NCI-H2029 (cell line): ENCODE measurements at places on chromosomes 11 and 22.

DNA sequence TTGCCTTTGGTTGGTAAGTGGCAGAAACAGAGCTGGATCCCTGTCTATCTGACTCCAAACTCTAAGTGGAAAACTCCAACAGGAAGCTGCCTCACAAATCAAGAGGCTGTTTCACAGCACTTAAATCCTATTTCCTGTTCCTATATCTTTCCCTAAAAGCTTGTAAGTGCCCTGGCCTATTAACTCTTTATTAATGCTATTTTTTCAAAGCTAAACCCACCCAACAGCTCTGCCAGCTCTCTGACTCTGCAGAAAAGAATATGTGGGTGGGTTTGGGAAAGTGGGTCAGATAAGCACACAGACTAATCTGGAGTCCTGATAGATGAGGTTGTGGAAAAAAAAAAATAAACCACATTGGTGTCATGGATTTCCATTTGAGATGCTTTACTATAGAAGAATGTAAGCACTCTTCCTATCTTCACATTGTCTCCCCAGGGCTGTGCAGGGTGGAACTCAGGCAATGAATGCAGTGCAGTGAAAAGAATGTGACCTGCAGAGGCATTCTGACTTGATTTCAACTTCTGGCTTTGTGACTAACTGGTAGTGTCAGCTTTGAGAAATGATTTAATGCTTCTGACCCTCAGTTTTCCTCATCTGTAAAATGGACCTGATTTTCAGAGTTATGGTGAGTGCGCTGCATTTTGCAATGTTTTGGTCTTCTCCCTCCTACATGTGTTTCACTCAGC, 125.6 kb downstream of the AASDHPPT start:
- no peak for DNase-seq

DNA sequence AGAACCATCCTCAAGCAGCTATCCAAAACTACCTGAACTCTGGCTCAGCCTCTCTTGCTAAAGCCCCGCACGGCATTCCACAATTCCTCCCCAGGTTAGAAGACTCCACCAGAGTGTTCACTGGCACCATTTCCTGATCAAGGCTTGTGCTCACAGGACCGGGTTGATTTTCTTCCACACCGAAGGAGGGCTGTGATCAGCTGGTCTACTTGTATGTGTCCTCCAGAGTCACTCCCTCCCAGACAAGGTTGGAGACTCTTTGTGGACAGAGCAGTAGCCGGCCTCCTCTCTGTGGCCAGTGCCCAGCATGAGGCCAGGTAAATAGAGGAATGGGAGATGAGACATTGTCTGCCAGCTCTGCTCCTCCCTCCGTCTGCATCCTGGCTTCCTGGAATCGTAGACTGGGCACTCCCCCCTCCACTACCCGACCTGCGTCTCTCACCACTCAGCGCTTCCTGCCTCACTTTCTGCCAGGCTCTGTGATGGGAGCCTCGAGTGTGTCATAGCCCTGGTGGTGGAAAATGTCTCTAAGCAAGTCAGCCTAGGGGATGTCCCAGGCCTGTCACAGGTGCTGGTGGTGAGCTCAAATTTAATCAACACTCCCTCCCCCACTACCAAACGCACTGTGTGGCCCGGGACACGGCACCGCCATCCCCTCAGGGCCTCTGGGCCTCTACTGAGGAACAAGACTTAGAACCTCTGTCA, 12.5 kb upstream of the TMPRSS6 start:
- peak; percentile 73 for DNase-seq

GRCh38 chr11:7473717-7474116, 11.6 kb upstream of the OLFML1 start:
- DNase-seq: no peak

- DNase-seq: no peak
These were observed 47.3 kb downstream of the TSPAN18 start for GRCh38 chr11:44774108-44774507.

- DNase-seq: no peak
These were observed 46.1 kb downstream of the RPUSD4 start for GRCh38 chr11:126165311-126165720.

DNA sequence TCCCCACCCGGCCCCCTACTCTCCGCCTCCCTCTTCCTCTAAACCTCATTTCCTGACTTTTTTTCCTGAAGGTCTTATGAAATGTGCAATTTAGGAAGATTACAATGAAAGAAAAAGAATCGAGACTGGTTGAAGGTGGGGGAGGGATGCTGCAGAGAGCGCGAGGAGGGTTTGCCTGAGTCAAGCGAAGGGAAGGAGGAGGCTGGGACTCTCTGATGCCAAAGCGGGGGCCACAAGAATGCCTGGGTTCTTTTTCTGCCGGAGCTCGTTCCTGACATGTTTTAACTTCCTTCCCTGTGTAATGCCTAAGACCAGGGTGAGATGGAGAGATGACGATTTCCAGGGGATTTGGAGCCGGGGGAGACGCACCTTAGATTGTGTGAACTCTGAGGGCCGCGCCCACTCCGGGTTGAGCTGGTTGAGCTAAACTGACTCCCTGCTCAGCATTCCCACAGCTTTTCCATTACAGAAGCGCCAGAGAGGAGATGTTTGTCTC, 270.5 kb upstream of the SORL1-AS1 start:
- no peak for DNase-seq

DNA sequence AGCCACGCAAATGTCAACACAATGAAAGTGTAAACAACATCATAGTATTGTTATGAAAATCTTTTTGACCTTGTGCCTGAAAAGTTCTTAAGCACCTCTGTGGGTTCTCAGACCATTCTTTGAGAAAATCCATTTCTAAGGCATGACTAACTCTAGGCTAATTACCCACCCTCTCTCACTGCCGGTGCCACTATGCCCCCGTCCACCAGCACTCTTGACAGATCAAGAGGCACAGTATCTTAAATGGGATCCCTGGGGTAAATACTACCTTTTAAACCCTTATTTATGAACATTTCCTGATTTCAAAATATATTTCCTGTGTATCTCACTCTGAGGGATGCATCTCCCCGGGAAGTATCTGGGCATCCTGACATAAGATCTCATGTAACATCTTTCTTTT, 607.5 kb downstream of the METTL15 start:
- DNase-seq: no peak

DNA sequence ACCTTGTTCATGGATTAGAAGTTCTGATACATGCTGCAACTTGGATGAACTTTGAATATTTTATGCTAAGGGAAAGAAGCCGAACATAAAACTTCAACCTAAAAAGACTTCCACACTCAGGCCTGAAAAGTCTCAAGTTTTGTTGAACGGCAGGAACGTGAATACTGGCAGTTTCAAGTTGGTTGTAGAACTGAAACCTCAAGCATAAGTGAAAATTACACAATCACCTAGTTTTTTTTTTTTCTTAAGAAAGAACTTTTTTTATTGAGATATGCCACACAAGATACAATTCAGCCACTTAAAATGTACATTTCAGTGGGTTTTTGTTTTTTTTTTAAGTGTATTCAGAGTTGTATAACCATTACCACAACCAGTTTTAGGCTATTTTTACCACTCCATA, 50.8 kb upstream of the ADORA2A start:
- no peak for DNase-seq

GRCh38 chr11:17458268-17458667, 18.4 kb downstream of the ABCC8 start:
- DNase-seq: no peak

DNA sequence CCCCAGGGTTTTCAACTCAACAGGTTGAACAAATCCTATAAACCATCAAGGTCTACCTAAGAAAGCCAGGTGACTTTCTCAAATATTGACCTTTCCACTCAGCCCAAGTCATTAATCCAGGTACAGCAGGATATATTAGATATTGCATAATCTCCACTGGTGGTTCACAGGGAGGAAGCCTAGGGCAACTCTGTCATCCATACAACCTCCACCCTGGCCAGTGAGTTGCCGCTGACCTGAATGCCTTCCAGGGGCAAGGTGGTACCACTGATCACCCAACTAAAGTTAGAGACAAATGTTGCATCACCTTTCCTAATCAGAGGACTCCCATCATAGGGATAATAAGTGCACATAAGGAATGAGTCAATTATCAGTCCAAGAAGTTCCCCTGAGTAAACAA, 22.9 kb downstream of the GUCD1 start:
- peak; percentile 20 for DNase-seq

GRCh38 chr11:19874266-19874665, 161.6 kb downstream of the NAV2 start:
- DNase-seq: no peak

- DNase-seq: peak; percentile 96
These were observed 45.7 kb upstream of the DEFB108B start for GRCh38 chr11:71787098-71787823.

- DNase-seq: no peak
These were observed 615 bp downstream of the STT3A start for GRCh38 chr11:125593114-125593820.

- no peak for DNase-seq
These were observed at the start of gene IL18 for GRCh38 chr11:112163875-112164685. IL18 (minus strand) TSS chr11:112164094; CDS start chr11:112155053, 9,041 bp downstream.

- DNase-seq: no peak
These were observed 40.5 kb downstream of the MTMR2 start for GRCh38 chr11:95883381-95883780.

DNA sequence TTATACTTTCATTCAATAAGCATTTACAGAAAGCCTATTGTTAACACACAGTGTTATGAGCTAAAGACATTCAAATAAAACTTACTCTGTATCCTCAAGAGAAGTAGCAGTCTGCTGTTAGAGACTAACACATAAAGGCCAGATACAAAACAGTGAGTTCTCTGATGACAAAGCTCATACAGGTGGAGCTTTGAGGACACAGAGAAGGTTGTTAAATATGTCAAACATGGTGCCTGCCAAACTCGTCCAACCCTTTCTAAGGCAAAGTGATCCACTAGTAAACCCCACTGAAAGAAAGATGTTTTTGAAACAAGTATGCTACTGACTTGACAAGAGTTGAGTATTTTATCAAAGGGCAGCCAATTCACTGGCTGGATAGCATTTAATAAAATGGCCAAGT, 70.1 kb downstream of the C2CD3 start:
- DNase-seq: peak; percentile 27

- no peak for DNase-seq
These were observed 23.6 kb upstream of the CACNG2 start for GRCh38 chr22:36727110-36727509.

DNA sequence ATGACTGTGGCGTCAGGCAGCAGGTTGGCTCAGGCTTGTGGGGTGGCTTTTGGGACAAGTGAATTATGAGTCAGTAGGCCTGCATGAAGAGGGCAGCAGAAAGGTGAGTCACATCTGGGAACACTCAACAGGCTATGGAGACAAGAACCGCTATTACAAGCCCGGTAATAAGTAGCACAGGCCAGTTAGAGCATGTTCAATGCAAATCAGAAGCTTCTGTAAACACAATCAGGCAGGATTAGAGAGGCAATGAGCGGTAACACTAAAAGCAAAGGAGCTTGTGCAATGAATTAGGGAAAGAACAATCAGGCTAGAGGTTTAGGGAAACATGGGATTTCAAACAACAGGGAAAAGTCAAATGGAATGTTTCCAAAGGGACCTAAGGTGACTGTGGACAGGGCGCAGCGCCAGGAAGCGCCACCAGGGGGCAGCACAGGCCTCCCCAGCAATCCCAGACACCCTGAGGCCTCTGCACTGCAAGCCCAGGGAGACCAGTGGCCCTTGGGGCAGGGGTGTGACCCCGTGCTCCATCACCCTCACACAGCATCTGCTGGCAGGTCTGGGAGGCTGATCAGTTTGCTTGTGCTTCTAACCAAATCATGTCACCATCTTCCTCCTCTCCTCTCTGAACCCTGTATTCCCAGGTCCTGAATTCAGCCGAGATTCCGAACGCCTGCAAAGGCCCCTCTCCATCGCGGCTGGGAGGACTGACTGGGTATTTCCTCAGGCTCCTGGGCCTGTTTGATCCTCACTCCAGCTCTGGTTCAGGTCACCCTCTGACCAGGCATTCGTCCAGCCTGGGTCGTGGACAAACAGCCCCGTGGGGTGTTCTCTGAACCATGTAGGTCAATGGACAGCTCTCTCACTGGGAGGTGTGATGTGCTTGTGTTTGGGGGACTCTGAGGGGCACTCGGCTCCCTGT, 50.0 kb downstream of the C11orf58 start:
- peak; percentile 27 for DNase-seq

DNA sequence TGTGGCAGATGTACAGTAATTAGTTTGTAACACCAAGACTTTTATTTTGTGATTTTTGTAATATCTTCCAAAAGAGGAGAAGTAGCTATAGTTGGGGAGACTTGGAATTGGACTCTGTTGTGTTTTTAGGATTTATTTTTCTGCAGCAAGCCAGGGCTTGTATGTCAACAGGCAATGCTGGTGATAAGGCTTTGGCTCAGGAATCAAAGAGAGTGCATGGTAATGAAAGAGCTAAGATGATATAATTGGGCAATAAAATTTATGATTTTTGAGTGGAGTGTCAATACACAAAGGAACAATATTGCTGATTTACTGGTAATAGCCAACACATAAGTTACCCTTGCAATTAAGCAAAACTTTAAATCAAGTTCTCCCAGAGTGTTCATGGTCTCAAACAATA, 452.9 kb downstream of the TMEM135 start:
- DNase-seq: no peak

GRCh38 chr11:134763030-134763388, 351.0 kb upstream of the B3GAT1 start:
- no peak for DNase-seq

DNA sequence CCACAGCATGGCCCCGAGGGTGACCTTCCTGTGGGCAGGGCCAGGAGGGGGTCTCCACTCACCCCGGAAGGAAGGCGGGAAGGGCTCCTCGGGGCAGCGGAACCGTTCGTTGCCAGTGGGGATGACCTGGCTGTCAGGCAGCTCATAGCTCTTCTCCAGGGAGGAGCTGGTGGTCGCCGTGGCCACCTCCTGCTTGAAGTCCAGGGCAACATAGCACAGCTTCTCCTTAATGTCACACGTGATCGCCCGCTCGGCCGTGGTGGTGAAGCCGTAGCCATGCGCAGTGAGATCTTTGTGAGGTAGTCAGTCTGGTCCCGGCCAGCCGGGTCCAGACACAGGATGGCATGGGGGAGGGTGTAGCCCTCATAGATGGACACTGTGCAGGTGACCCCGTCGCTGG, 31.5 kb upstream of the SYT8 start:
- DNase-seq: no peak

DNA sequence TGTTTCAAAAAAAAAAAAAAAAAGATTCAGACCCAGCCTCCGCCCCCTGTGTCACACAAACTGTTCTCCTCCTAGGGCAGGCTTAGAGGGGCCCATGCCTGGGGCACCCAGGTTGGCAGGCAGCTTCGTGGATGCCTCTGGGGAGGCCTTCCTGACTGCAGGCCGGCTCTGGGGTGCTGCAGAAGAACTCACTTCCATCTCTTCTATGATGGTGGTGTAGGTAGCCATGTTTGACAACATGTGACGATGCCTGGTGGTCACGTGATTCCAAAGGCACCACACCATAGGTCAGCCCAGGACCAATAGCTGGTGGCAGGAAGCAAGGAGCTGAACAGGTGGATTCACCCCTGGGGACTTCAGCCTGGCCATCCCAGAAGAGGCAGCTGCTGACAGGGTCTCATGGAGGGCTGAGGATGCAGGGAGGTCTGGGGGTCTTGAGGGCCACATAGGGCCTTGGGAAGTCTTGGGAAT, 24.1 kb upstream of the CELSR1 start:
- DNase-seq: no peak

GRCh38 chr11:102226702-102227490, 90.4 kb upstream of the BIRC3 start:
- DNase-seq: no peak
